ENCODE measurements at places on chromosomes 3 and 15.

DNA sequence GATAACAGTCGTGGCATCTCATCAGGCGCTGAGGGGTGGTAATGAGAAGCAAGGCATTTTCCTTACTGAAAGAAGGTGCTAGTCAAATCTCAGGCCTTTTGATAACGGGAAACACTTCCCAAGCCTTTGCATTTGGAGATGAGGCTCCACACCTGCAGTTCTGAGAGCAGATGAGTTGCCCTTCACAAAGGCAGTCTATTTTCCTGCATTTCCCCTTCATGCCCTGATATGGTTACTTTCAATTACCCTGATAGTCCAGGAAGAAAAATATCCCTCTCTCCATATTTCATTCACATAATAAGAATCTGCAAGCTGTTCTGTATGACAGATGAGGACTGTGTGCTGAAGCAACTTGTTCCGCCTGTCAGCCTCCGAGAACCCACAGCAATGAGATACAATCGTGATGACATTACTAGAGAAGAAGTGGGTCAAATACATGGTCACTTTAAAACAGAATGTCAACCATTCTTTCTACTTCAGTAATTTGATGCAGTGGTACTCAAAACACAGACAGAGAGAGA is 25.0 kb downstream of the FHIT start:
- no peak for DNase-seq

DNA sequence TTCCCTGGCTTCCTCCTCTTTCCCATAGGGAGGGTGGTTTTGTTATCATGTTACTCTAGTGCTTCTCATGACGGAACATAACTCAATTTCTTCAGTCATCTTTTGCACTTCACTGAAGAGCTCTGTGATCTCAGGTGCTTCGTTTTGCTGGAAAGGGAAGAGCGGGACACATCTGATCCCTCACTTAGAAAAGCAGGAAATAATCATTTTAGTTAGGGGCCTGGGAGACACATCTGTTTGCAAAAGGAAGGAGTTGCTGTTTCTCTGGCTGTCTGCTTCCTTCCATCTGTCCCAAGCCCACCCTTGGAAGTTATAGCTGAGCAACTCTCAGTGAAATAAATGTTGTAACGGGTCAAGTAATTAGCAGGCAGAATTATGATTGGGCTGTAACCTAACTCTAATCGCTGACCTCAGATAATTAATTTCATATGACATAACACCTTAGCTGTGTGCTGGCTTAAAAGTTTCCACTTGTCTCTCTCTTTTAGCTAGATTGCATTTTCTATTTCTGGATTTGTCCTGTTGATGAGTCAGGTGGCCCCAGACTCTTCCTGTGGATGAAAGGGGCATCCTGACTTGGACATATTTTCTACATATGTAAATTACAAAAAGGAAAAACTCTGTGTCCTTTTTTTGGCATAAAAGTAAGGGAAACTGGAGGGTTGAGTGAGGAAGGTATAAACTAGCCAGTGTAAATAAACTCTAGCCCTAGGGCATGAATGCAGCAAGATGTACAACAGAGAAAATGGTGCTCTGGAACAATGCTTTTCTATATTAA is 11.0 kb upstream of the FILIP1L start:
- DNase-seq = no peak

DNA sequence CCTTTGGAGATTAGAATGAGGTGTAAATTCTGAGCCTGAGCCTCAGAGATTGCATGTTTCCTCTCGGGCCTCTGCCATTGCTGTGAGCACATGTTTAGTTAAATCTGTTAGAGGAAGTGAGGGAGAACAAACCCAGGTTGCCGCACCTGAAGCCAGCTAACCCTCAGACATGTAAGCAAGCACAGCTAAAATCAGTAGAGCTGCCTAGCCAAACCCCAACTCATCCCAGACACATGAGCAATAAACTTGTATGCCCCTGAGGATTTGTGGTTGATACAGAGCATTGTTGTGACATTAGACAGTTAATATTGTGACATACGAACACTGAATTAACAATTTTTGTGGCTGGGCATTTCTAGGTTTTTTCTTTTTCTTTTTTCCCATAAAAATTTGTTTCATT is 41.9 kb downstream of the NMD3 start:
- DNase-seq = no peak

DNA sequence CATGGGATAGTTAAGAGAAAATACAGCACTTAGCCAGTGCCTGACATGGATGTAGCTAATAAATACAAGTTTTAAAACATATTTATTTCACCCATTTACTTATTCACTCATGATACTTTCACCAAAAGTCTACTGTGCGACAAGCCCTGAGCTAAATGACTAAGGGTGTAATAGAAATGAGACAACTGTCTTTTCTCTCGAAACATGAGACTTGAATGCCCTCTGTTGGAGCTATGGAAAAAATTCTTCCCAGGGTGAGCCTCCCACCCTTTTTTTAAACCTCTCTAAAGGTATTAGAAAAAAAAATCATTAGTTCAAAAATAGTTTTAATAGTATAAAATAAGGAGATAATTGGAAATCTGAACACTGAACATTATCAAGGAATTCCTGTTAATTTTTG is 24.3 kb upstream of the RPL14 start:
- DNase-seq = no peak
